ENCODE measurements at places on chromosomes 6 and 20.

GRCh38 chr20:3757268-3757667 lies 10.3 kb downstream of the ADISSP start:
- H3K4me3 ChIP-seq: no peak overlapping the region
- no peak for DNase-seq
- H3K36me3 ChIP-seq: no peaks in the 10 kb centered on the region
- no peaks in the 10 kb centered on the region for H3K4me1 ChIP-seq

GRCh38 chr20:21534886-21535285 lies 21.0 kb upstream of the NKX2-2 start:
- DNase-seq: no peak
- no peaks in the 10 kb centered on the region for H3K4me1 ChIP-seq
- H3K27me3 ChIP-seq: no peaks in the 10 kb centered on the region
- H3K36me3 ChIP-seq: no peaks in the 10 kb centered on the region
- H3K4me3 ChIP-seq: no peak overlapping the region
- H3K27ac ChIP-seq: no peak overlapping the region

DNA sequence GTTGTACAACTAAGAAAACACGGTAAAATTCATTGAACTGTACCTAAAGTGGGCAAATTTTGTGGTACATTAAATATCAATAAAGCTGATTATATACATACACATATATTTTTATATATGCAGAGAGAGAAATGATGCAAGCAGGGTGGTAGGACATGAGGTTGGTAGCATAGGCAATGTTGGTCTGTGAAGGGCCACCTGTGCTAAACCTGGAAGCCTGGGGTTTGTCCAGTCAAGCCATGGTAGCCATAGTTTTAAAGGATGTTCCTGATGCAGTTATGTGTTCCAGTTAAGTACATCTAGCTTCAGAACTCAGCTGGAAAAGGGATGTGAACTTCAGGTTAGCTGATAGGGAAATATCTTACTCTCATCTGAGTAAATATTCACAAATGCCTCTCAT lies 60.1 kb downstream of the TRIM38 start:
- no peak overlapping the region for H3K4me3 ChIP-seq
- H3K36me3 ChIP-seq: no peaks in the 10 kb centered on the region
- no peaks in the 10 kb centered on the region for H3K27me3 ChIP-seq
- no peak for DNase-seq
- peak overlapping the region; percentile 98 for H3K27ac ChIP-seq
- peaks cover 17% of the 10 kb centered on the region for H3K4me1 ChIP-seq

- no peaks in the 10 kb centered on the region for H3K36me3 ChIP-seq
- no peak for DNase-seq
- H3K27ac ChIP-seq: no peak overlapping the region
- H3K4me1 ChIP-seq: no peaks in the 10 kb centered on the region
- H3K4me3 ChIP-seq: no peak overlapping the region
- H3K27me3 ChIP-seq: no peaks in the 10 kb centered on the region
These were observed 7.7 kb downstream of the SS18L1 start for GRCh38 chr20:62151225-62151624.

DNA sequence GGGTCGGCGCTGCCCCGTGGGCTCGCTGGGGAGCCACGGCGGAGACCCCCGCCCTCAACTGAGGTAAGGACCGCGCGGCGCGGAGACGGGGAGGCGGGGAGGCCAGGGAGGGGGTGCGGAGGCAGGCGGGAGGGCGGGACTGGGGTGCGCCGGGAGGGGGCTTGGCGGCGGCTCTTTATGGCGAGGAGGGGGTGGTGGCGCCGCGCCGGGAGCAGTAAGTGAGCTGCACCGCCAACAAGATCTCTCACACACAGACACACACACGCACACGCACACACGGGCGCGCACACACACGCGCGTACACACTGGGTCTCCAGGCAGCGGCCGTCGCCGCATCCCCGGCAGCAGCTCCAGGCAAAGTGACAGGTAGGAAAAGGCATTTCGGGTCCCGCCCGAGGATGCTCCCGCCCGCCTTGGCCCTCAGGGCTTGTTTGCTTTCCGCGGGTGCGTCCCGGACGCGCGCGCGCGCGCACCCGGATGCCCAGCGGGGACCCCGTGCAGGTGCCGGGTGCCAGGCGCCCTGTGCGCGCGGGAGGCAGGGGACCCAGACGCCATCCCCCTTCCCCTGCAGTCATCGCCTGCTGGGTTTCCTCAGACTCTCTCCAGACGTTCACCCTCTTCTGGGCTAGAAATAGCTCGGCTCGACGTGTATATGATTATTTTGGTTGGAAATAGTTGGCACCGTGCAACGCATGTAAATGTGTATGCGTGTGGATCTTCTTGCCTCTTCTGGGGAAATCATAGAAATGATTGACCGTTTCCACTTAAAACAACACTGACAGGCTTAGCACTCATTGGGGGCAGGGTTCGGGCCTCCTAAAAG lies at the start of gene PLCB4:
PLCB4 (plus strand) TSS at position 247 of the 823 bp plus-strand sequence. CDS start 238,728 bp downstream, outside the sequence.
- no peaks in the 10 kb centered on the region for H3K27me3 ChIP-seq
- no peaks in the 10 kb centered on the region for H3K4me1 ChIP-seq
- DNase-seq: no peak
- no peaks in the 10 kb centered on the region for H3K36me3 ChIP-seq
- H3K4me3 ChIP-seq: no peak within 1 kb of the TSS

DNA sequence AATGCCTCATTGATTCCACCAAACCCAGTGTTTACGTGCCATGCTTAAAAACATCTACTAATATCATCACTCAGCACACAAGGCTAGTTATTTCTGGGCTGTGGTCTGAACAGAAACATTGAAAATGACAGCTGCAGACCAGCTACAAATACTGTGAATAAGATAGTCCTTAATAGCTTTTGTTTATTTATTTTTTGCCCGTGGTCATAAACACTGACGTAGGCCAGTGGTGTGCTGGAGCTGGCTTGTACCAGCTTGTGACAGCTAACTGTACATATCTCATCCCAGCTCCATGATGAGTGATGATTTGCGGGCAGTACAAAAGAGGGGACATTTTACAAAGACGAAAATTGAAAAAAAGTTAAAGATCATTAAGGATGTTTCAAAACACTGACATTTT lies 1057.0 kb downstream of the EPHA7 start:
- H3K4me1 ChIP-seq: no peaks in the 10 kb centered on the region
- no peak overlapping the region for H3K4me3 ChIP-seq
- no peaks in the 10 kb centered on the region for H3K27me3 ChIP-seq
- no peaks in the 10 kb centered on the region for H3K36me3 ChIP-seq

DNA sequence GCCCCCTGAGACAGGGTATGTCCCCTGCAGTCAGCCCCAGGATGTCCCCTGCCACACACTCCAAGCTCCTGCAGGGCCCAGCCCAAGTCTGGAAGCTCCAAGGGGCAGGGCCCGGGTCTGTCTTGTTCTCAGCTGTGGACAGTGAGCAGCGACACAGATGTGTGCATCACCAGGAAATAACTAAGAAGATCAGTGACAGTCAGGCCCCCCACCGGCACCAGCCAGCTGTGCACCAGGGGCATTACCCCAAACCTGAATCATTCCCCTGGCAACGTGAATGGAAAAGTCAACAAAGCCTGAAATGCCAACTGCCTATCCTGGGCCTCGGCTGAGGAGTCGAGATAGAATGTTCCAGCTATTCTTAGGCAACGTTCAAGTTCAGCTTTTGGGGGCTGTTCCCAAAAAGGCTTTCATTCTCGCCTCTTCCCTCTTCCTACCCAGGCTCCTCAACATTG lies 105.0 kb downstream of the PREX1 start:
- no peak overlapping the region for H3K4me3 ChIP-seq
- H3K27me3 ChIP-seq: no peaks in the 10 kb centered on the region
- H3K4me1 ChIP-seq: peaks cover 52% of the 10 kb centered on the region
- H3K36me3 ChIP-seq: peaks cover 31% of the 10 kb centered on the region

- peaks cover 3% of the 10 kb centered on the region for H3K27me3 ChIP-seq
- no peak overlapping the region for H3K4me3 ChIP-seq
- peaks cover 14% of the 10 kb centered on the region for H3K4me1 ChIP-seq
- no peaks in the 10 kb centered on the region for H3K36me3 ChIP-seq
These were observed 1.7 kb downstream of the TNXB start for GRCh38 chr6:32107406-32107805.

- H3K4me3 ChIP-seq: no peak overlapping the region
- DNase-seq: no peak
- no peaks in the 10 kb centered on the region for H3K27me3 ChIP-seq
These were observed 350.4 kb downstream of the HACE1 start for GRCh38 chr6:104509355-104509754.

- no peaks in the 10 kb centered on the region for H3K4me1 ChIP-seq
- no peak for DNase-seq
- H3K27me3 ChIP-seq: no peaks in the 10 kb centered on the region
- no peak overlapping the region for H3K27ac ChIP-seq
These were observed 477.0 kb downstream of the C6orf118 start for GRCh38 chr6:164832410-164832809.

DNA sequence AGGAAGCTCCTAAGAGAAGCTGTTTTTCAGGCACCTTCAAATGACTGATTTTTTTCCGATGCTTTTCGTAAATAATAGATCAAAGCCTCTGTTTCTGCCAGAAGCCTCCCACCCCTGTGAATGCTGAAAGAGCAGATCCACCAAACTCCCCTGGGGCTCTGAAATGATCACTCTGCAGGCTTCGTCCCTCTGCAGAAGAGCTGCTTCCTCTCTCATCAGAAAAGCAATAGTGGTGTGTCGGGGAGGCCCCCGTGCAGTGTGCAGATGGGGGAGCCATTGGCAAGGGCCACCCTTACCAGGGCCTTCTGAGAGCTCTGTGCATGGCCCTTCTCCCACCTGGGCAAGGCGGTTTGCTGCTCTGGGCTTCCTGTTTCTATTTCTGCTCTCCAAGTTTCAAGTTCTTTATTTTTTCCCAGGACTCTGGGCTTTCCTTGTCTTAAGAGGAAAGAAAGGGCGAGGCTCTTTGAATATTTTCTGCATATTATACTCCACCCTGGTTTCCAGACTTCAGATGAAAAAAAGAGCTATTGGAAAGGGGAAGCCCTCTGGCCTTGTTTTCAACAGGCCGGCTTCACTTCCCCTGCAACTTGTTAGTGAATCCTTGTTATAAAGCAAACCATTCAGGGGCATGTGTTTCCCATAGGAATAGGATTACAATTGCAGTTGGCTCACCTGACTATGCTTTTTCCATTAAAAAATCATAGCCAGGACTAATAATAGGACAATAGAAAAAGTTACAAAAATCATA lies 155.2 kb downstream of the TTLL2 start:
- H3K4me1 ChIP-seq: no peaks in the 10 kb centered on the region
- no peaks in the 10 kb centered on the region for H3K27me3 ChIP-seq
- DNase-seq: no peak
- H3K36me3 ChIP-seq: no peaks in the 10 kb centered on the region

DNA sequence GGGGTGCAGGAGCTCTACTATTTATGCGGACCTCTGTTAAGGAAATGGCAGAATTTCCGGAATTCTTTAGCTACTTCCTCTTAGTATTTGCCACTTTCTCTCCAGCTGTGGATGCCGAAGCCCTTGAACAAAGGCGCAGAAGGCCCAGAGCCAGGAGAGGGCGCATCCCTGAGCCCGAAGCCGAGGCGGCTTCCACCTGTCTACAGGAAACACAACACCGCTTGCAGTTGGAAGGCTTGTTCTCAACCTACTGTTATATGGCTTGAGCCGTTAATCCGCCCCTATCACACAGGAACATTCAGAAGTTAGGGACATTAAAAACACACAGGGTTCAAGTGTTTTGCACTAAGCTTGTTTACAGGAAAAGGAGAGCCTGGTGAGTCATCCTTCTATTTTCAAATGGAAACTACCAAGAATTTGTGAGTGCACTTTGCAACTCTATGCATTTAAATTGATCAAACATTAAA lies 417.1 kb downstream of the BCKDHB start:
- no peaks in the 10 kb centered on the region for H3K27me3 ChIP-seq
- no peaks in the 10 kb centered on the region for H3K36me3 ChIP-seq
- no peak overlapping the region for H3K27ac ChIP-seq
- H3K4me3 ChIP-seq: no peak overlapping the region

DNA sequence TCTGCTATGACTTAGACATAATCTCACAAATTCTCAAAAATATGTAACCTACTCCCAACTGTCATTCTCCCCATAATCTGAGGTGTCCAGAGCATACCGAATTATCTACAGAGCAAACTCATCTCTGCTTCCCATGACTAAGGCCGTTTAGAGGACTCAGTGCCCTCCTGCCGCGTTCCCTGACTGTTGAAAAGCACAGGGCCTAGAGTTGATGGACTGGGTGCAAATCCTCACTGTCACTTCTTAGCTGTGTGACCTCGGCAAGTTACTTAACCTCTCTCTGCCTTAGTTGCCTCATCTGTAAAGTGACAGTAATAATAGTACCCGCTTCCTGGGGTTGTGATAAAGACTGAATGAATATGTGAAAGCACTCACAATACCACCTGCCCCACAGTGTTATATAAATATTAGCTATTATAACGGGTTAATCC lies 4.7 kb upstream of the TUBB2A start:
- H3K4me3 ChIP-seq: no peak overlapping the region
- H3K36me3 ChIP-seq: no peaks in the 10 kb centered on the region
- H3K4me1 ChIP-seq: peaks cover 28% of the 10 kb centered on the region
- H3K27me3 ChIP-seq: no peaks in the 10 kb centered on the region
- peak overlapping the region; percentile 90 for H3K27ac ChIP-seq
- DNase-seq: no peak

DNA sequence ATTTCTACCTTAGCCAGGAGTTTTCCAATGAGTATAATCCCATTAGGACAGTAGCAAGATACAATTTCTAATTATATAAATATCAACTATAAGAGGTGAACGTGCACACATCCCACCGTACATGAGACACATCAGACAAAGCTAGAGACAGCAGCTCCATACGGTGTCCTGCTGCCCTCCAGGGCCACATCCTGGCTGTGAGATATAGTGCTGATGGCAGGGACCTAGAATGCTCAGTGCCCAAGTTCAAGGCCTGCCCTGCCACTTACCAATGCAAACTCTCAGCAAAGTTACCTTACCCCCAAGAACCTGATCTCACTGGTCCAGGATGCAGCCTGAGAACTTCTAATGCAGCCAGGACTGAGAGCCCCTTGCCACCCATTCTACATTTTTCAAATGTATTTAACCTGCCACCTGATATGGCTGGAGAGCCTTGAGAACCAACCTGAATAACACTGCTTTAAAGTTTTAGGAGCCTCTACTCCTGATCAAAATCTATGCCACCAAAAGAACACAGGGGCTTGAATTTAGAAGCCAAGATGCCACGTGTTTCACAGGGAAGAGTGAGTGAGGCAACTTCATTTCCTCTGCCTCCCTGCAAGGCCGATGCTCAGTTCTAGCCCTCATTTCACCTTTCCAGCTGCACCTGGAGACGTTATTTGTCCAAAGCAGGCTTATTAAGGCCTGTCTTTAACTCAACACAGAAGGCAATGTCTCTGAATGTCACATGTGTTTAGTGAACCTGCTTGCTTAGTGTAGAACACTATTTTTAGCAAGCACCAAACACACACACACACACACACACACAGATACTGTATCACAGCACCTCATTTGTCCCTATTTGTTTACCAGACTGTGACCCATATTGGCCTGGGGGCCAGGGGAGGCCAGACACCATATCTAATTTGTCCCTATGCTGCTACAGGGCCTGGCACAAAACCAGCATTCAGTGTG lies 6.1 kb downstream of the NFATC2 start:
- no peak overlapping the region for H3K4me3 ChIP-seq
- no peaks in the 10 kb centered on the region for H3K36me3 ChIP-seq
- peaks cover 88% of the 10 kb centered on the region for H3K4me1 ChIP-seq
- no peak for DNase-seq
- no peaks in the 10 kb centered on the region for H3K27me3 ChIP-seq
- H3K27ac ChIP-seq: no peak overlapping the region

GRCh38 chr6:24719125-24719971 lies at the start of gene C6orf62:
Gene C6orf62 (minus strand): TSS chr6:24719154. CDS start chr6:24718668, 486 bp downstream.
- peak within 1 kb of the TSS; percentile 100 for H3K27ac ChIP-seq
- H3K4me3 ChIP-seq: peak within 1 kb of the TSS; percentile 89
- H3K4me1 ChIP-seq: peaks cover 52% of the 10 kb centered on the region
- H3K27me3 ChIP-seq: no peaks in the 10 kb centered on the region

- H3K27ac ChIP-seq: peak overlapping the region; percentile 13
- DNase-seq: no peak
- H3K36me3 ChIP-seq: no peaks in the 10 kb centered on the region
- H3K4me1 ChIP-seq: peaks cover 7% of the 10 kb centered on the region
- H3K4me3 ChIP-seq: no peak overlapping the region
These were observed 100.9 kb upstream of the IYD start for GRCh38 chr6:150267686-150268561.

Data from CD8-positive, alpha-beta memory T cell (primary cell).